ENCODE measurements at places on chromosomes 12 and 14.

DNA sequence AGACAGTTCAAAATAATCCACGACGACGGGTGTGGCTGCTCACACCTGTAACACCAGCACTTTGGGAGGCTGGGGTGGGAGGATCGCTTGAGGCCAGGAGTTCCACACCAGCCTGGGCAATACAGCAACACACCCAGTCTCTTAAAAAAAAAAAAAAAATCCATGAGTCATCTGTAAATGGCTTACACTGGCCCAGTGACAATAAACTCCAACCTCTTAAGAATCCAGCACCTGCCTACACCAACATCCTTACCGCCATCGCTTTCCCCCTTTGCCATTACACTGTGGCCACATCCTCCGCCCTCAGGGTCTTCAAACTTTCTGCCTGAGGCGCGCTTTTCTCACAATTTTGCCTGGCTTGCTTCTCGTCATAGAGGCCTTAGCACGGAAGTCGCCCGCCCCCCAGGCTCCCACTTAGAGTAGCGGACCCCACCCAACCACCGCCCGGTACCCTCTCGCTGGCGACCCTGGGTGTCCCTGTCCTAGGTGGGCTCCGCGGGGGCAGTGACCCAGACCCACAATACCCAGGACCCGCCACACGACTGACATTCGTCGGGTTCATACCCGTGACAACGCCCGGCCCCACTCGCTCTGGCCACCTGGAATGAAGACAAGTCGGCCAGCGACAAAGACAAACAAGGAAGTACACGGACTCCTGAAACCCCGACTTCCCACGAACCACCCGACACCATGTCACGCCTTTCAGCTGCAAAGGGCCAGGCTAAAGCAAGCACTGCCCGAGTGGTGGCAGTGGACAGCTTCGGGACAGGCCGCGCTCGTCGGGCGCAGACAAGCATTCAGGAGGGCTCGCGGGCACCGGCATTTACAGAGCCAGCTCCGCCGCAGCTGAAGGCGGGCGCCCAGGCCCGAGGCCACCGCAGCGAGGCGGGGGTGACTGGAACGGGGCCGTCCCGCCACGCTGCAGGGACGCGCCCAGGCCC lies 636 bp downstream of the GOLGA3 start:
- DNase-seq, result peak; percentile 65

DNA sequence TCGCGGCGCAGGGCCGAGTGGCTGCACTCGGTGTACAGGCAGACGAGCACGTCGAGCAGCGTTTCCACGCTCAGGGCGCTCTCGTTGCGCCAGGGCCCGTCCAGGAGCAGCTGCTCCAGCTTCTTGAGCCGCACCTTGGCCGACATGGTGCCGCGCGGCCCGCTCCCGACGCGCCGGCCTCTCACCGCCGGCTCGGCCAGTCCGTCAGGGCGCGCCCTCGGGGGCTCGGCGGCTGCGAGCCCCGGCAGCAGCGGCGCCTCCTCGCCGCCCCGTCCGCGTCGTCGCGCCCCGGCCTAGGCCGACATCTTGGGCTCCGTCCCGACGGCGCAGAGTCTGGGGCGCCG lies 349 bp downstream of the CDC42BPB start:
- peak; percentile 69 for DNase-seq

GRCh38 chr12:30047516-30048254 lies 263.9 kb upstream of the TMTC1 start:
- DNase-seq, result no peak

DNA sequence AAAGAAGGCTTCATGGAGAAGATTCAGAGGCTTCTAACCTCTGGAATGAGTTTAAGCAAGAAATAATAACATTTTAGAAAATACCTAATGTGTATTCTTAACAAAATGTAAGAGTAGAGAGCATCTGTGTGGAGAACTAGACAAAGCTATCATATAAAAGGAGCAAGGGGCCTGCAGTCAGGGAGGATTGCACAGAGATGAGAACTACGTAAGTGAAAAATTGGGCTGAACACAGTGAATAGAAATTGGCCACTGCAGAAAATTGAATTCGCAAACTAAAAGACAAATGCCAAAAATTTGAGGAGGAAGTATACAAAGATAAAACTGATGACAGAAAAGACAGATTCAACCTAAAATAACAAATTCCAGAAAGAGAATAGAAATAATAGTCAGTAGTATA lies 92.8 kb downstream of the TGFB3 start:
- DNase-seq, result no peak

- no peak for DNase-seq
Observed at GRCh38 chr14:31660728-31661127, 99.5 kb downstream of the NUBPL start.

- DNase-seq, result no peak
Observed at GRCh38 chr12:96294831-96295230, 100.7 kb downstream of the ELK3 start.

Data from sciatic nerve (tissue), 2 donors.